ENCODE measurements at places on chromosomes 11 and 22.

- DNase-seq, result no peak
Observed at GRCh38 chr11:114440971-114441763, 1.9 kb downstream of the REXO2 start.

GRCh38 chr22:31866918-31867317 lies 77.4 kb upstream of the YWHAH start:
- no peak for DNase-seq

- DNase-seq, result peak; percentile 11
Observed at GRCh38 chr11:29962243-29962642, 54.6 kb downstream of the KCNA4 start.

DNA sequence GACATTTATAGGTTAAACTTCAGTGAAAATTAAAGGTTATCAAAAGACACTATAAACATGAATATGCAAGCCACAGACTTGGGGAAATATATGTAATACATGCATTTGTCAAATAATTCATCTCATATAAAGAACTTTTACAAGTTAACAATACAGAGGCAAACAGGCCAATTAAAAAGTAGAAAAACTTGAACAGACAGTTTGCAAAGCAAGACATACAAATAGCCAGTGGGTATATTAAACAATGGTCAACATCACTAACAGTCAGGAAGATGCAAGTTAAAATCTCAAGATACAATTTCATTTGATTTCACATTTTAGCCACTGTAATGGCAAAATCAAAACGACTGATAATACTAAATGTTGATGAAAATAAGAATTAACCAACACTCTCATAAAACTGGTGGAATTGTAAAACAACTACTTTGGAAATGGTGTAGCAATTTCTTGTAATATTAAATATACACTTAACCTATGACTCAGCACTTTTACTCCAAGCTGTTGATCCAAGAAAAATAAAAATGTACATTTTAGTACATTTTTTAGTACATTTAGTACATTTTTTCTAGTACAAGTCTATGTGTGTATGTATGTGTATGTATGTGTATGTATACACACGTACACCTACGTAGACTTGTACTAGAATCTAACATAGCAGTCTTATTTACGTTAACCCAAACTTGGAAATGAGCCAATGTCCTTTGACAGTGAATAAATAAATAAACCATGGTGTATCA lies 62.8 kb downstream of the LRRC74B start:
- no peak for DNase-seq

- no peak for DNase-seq
Observed at GRCh38 chr22:41556561-41556960, 4.2 kb upstream of the CSDC2 start.
